ENCODE measurements at places on chromosomes 5 and 9.

DNA sequence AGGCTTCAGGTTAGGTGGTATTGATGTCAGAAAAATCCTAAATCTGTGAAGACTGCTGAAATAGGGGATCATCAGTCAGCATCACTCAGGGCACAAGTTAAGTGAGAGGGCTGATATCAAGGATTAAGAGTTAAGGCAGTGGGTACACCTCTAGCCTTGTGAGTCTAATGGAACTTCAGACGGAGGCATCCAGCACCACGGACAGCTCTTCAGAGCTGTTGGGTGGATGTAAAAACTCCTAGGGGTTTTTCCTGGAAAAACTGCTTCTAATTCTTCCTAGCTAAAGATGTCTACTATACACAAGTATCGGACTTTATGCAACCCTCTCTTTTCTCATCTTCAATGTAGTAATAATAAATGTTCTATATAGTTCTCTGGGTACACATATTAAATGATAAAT is 165.9 kb downstream of the SH3GL2 start:
- DNase-seq: no peak

DNA sequence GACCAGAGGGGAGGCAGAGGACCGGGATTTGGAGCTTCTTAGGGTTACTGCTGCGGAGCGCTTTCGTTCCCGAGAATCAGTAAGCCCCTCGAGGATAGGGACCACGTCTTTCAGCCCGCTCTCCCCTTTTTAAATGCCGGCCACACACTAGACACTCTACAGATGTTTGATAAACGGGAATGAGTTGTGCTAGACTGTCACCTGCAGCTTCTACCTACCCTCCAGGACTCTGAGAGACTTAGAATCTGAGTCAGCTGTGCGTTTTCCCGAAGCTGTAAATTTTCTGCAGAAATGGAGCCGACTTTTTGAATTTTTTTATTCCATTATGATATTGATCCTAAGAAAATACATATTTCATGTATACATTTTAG is 670 bp downstream of the CCDC171 start:
- no peak for DNase-seq

DNA sequence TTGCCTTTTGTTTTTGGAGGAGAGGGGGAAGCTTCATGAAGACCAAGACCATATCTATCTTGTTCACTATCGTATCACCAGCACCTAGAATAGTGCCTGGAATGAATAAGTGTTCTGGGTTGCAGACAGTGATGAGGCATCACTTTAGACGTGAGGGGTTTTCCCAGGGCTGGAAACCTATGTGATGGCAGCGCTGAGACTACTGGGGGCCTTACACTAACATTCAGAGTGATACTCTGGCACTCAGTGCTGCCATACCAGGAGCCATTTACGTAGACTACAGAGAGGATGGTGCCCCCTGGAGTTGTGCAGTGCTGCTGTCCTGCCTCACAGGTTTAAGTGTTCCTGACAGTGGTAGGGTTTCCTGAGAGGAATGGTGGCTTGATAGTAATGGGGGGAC is 6.9 kb downstream of the CCL19 start:
- DNase-seq: no peak

- peak; percentile 78 for DNase-seq
These were observed 5.8 kb upstream of the TRIM41 start for GRCh38 chr5:181217111-181217802.

DNA sequence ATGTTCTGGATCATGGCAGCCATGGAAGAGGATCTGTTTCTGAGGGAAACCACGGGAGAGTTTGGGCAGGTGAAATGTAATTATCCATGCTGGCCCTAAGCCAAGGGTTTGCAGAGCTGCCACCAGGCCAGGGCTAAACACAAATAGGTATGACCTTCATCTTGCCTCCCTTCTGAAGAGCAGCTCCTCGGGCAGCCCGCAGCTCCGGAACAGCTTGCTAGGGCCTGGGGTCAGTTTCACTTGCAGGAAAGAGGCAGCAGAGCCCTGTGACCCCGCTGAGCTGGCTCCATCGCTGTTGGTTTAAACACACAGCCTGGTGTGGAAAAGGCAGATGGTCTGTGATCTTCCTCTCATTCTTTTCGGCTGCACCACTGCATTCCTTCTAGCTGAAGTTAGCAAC is 141.4 kb downstream of the TMEM38B start:
- DNase-seq: no peak

All from activated CD8-positive, alpha-beta memory T cell treated with anti-CD3 and anti-CD28 coated beads, Interleukin-2, amount 10 ng/mL, durations not matched to agents 7 days and 5 days (primary cell).